Stimulated activated CD8-positive, alpha-beta memory T cell treated with anti-CD3 and anti-CD28 coated beads, Interleukin-15, amount 100 ng/mL, for 48 hours (primary cell): ENCODE measurements at places on chromosomes 5 and 9.

DNA sequence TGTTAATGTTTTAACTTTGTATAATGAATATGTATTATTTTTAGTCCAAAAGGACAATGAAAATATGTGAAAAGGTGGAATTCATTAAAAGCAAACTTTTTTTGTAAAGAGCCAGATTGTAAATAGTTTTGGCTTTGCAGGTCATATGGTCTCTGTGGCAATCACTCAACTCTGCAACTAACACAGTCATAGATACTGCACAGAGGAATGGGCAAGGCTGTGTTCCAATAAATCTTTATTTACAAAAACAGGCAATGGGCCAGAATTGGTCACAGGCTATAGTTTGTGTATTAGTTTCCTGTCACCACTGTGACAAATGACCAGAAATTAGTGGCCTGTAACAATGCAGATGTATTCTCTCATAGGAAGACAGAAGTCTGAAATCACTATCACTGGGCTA lies 125.4 kb upstream of the PTCH1 start:
- no peak for DNase-seq

GRCh38 chr5:30103452-30104202 lies 1089.9 kb upstream of the CDH6 start:
- DNase-seq, result no peak

DNA sequence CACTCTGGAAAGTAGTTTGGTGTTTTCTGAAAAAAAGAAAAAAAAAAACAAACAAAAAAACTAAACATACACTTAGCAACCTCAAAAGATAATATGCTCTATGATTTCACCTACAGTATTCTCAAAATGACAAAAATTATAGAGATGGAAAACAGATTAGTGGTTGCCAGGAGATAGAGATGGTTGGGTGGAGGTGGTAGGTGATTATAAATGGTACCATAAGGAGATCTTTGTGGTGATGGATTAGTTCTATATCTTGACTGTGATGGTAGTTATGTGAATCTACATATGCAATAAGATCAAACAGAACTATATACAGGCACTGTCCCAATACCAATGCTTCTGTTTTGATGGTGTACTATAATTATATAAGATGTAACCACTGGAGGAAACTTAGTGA lies 32.0 kb downstream of the PTBP3 start:
- no peak for DNase-seq

GRCh38 chr9:15101095-15101494 lies 190.9 kb upstream of the FREM1 start:
- no peak for DNase-seq

DNA sequence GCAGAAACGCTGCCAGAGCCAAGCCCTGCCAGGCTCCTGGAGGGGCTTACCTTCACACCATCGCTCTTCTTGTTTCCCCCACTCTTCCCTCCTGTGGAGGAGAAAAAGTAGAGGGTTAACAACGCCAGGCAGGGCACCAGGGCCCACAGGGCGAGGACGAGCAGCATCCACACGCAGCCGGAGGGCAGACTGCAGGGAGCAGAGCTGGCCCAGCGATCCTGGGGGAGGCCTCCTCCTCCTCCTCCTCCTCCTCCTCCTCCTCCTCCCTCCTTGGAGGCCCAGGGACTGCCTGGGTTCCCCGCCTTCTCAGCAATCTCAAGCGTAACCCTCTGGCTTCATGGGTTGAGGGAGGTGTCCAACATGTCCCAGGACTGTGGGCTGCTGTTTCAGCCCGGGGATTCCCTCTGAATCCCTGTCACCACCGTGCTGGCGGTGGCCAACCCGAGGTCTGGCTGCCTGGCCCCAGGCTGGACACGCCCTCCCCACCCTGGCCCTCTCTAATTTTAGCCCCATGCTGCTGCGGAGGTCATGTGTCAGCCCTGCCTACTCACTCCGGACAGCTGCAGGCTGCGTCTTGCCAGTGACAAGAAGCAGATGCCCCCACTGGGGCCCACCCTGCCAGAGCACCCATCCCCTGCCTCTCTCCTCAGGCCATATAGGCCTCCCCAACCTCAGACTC lies 44.3 kb downstream of the CAMK2A start:
- no peak for DNase-seq

DNA sequence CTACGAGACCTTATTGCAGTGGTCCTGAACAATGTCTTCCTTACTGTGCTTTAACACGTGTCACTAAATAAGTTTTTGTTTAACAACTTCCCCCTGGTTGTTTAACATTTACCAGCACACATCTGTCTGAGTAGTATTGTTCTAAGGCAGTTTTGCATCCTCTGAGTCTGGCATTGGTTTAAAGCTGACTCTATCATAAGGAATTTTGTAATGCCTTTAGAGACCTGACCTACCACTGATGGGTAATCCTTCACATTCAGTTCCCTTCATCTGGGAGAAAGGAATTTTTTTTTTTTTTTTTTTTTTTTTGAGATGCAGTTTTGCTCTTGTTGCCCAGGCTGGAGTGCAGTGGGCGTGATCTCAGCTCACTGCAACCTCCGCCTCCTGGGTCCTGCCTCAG lies 20.0 kb upstream of the PCAT7 start:
- DNase-seq, result no peak

GRCh38 chr9:78074385-78075291 lies 43.0 kb upstream of the GNAQ start:
- no peak for DNase-seq

- no peak for DNase-seq
These were observed 153.5 kb downstream of the RAPGEF6 start for GRCh38 chr5:131481569-131481968.

GRCh38 chr9:108639696-108640095 lies 216.1 kb downstream of the ACTL7B start:
- DNase-seq, result no peak

DNA sequence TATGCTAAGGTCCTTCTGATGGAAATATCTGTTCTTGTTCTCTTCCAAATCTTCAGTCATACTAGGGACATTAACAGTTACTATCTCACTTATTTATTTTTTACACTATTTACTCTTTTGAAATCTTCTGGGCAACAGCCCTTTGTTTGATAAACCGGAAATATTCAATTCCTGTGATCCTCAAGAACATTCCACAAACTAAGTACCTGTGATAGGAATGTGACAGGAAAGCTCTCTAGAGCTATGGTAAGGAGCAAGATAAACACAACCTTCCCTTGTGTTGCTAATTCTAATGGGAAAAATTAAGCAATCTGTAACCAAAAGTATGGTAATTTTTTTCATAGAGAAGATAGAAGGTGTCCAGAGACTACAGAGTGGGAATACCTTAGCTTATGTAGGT lies 22.0 kb upstream of the ANKRD34B start:
- no peak for DNase-seq

GRCh38 chr9:89863141-89863540 lies 258.3 kb downstream of the GADD45G start:
- DNase-seq, result no peak
